Glutamatergic neuron (in vitro differentiated cells): ENCODE measurements at places on chromosomes 5 and 9. TPM values are rescaled to one million over a fixed set of nuclear protein-coding genes. Genes with fewer than 3 reads are reported as not detected.

DNA sequence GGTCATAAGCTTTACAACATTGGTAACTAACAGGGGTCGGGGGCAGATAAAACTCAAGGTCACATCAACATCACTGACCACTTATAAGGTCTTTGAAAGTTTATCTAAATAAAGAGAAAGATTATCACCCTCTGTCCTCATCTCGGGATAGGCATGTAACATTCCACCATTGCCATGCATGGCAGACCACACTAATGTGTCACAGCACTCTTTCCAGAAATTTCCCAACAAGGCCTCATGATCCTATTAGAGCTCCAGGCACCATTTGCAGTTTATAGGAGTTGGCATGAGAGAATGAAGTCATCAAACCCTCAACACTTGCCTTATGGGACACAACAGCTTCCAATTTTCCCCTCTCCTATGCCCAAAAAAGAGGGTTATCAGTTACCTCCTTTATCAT lies 31.9 kb upstream of the ZNF622 start:
- DNase-seq, result no peak

- no peak for DNase-seq
Observed at GRCh38 chr5:143216211-143216610, 187.3 kb downstream of the NR3C1 start.

DNA sequence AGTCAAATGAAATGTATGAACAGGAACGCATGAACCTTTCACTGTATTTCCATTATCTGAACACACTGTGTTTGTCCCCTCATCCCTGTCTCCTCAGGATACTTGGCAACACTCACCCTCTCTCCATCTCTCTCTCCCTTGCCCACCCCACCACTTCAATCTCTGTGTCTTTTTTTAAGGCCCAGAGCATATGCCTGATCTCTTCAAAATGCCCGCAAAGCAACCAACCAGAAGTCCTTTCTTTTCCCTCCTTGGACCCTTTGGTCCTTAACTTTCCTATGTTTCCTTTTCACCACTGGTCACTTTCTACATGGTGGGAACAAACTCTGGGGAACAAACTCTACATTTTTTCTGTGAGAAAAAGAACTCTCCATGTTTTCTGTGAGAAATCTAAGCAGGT lies 3.2 kb upstream of the IRF1 start:
- DNase-seq, result no peak

GRCh38 chr5:153491038-153491744 lies 721 bp downstream of the GRIA1 start:
- no peak for DNase-seq

GRCh38 chr9:106310782-106311181 lies 552.2 kb upstream of the ZNF462 start:
- DNase-seq, result no peak

- no peak for DNase-seq
Observed at GRCh38 chr9:36492865-36493264, 79.8 kb upstream of the MELK start.

- DNase-seq, result no peak
Observed at GRCh38 chr9:90064971-90065370, 460.2 kb downstream of the GADD45G start.

Gene LCN12
- total RNA-seq, result 2.9 TPM

Gene ZFP2
- 2.2 TPM for total RNA-seq

Gene GRIN3A
- total RNA-seq, result 0.15 TPM
